ENCODE measurements at places on chromosomes 3 and 15.

- DNase-seq = no peak
These were observed 91.4 kb upstream of the LRIG1 start for GRCh38 chr3:66592016-66592761.

DNA sequence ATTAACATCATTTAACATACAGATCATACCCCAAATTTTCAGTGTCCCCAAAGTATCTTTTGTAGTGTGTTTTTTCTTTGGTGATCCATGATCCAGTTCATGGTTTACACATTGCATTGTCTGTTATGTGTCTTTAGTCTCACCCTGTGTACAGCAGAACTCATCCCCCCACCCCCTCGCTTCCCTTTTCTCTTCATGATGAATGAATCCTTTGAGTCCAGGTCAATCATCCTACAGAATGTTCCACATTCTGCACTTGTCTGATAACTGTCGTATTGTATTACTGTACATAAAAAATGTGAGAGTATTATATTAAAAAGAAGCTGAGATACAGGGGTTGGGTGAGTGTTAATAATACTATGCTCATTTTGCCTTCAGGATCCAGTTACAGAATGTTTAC, 14.6 kb upstream of the NIT2 start:
- no peak for DNase-seq

GRCh38 chr3:68483601-68484000, 448.7 kb downstream of the TAFA4 start:
- no peak for DNase-seq

- no peak for DNase-seq
These were observed 159.3 kb upstream of the DPH6 start for GRCh38 chr15:35705030-35705883.

DNA sequence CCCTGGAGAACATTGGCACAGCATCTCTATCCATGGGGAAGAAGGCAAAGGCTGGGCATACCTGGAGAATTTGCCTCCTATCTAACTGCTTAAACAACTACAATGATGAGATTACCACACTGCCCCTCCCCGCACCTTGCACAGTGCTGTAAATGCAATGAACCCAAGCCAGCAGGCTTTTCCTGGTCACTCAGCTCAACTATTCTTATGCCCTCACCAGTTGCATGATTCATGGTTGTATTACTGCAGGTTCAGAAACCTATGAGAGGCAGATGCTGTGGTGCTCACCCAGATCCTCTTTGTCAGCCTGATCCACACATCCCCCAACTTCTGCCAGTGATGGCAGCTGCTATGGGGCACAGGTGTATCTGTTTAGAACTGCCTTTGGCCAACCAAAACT, 77.7 kb upstream of the STAC start:
- no peak for DNase-seq

DNA sequence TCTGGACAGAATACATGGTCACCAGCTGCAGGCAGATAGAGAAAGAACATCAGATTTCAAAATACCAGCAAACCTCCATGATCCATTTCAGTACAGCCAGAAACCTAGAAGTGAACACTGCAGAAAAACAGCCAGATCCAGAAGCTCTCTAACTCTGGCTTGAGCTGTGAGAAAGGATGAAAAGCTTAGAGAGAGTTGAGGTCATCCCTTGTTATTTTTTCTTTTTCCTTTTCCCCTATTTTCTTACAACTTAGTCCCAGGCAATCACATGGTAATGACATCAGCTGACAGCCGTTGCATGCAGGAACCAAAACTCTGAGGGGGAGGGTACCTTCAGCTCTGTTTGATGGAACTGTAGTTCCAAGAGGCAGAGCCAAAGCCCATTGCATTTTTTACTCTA, 113.2 kb downstream of the TCF12 start:
- DNase-seq = no peak

- no peak for DNase-seq
These were observed 399.7 kb upstream of the THBS1 start for GRCh38 chr15:39181056-39181747.

DNA sequence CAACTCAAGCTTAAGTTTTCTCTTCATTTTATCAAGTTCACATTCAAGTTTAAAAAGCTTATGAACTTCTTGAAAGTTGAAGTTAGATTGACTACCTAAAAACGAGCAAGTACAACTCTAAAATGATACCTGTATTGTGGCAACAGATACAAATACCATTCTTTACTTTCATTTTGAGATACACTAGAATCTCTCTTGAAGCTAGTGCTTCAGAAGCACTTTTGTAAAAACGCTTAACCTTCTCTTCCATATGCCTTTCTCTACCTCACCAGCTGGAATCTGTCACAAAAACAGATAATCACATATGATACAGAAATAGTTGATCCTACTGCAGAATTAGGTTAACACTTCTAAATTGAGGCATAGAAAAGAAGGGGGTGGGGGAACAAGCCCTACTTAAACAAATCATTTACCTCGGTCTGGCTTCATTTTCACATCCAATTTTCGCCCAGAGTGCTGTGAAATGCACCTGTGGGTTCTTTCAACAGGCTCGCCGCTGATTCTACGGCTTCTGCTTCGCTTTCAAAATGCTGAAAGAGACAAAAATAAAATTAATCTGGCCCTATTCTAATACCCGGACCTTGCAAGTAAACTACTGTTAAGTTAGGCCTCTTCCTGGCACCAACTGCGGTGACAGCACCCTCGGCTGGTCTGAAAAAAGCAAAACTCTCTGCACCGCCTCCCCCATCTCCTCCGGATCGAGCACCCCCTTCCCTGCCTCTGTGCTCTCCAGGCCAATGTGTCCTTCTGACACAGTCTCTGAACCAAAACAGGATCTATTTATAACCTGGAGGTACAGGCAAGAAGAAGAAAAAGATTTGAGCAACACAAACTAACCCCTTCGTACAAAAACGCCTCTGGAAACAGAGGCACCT, 1.4 kb downstream of the ATOSA start:
- DNase-seq = peak; percentile 69

- peak; percentile 29 for DNase-seq
These were observed 66.1 kb upstream of the NPHP3 start for GRCh38 chr3:132788301-132788671.

DNA sequence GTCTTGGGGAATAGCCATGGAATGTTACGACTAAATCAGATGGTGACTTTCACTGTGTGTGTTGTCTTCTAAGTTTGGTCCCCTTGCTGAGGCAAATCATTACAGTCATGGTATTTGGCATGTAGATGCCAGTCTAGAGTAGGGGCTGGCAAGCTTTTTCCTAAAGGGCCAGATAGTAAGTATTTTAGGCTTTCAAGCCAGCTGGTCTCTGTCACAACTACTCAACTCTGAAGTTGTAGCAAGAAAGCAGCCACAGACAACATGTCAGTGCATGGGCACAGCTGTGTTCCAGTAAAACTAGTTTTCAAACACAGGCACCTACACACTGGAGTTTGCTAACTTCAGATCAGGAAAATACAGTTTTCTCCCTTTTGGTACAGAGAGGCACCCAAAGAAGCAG, 39.3 kb downstream of the CCR3 start:
- DNase-seq = no peak

GRCh38 chr3:60336061-60336460, 915.2 kb downstream of the FHIT start:
- DNase-seq = no peak

- DNase-seq = no peak
These were observed 892.2 kb downstream of the SI start for GRCh38 chr3:164186095-164186494.

GRCh38 chr3:29683018-29683993, 402.4 kb downstream of the RBMS3 start:
- DNase-seq = peak; percentile 51

- no peak for DNase-seq
These were observed 322.8 kb downstream of the NEK10 start for GRCh38 chr3:27046351-27046750.

- peak; percentile 23 for DNase-seq
These were observed at the start of gene FAH for GRCh38 chr15:80152896-80153876. TSS of gene FAH (plus strand) at chr15:80152999. CDS start at chr15:80153055, 56 bp downstream.

- no peak for DNase-seq
These were observed 210.1 kb upstream of the NR2E3 start for GRCh38 chr15:71600237-71600636.

DNA sequence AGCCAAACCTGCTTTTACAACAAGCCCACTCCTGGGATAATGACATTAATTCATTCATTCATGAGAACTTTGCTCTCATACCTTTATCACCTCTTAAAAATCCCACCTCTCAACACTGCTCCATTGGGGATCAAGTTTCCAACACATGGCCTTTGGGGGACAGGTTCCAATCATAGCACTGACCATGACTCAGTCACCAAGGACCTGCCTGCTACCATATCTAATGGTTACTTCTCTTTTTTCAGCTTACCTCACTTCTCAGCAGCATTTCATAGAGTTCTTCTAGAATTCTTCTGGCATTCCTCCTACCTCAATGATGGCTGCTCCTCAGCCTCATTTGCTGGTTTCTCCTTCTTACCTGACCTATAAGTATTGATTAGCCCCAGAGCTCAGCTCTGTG, 36.9 kb upstream of the RYK start:
- DNase-seq = no peak
